Right renal cortex interstitium (tissue), 3 donors: ENCODE measurements at places on chromosomes 13 and 19.

DNA sequence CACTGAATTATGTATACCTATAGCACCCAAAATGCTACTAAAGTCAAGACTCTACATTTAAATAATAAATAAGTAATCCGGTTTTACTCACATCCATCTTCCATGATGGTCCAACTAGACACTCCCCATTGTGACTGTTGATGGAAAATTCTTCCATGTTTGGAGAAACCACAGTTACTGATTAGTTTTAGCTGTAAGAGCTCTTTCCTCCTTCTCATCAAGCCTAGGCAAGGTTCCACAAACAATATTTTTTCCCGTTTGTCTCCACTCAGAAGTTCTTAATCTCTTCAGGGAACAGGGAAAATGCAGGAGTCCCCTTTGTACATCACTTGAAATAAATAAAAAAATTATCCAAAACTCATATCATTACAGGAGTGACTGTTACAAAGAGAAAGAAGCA lies 70.7 kb upstream of the EDNRB start:
- DNase-seq, result no peak

DNA sequence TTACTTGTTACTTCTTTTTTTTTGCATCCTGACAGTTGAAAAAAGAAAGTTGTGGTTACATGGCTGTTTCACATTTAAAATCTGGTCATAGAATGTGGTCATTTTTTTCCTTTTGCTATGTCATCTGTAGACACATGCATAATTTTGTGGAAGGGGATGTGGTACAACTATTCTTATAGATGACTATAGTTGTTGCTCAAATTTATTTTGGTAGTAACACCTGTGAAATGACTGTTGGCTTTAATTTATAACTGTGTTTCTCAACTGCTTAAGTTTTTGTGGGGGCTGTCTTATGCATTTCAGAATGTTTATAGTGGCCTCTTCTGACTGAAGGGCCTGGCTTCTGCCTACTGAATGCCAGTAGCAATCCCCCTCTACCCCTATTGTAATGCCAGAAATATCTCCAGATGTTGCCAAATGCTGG lies 130.5 kb downstream of the PAN3 start:
- DNase-seq, result no peak

- DNase-seq, result no peak
Measured at GRCh38 chr13:93750676-93751075, 524.1 kb downstream of the GPC6 start.

GRCh38 chr19:49188626-49189200 lies 31.1 kb downstream of the TRPM4 start:
- DNase-seq, result no peak

DNA sequence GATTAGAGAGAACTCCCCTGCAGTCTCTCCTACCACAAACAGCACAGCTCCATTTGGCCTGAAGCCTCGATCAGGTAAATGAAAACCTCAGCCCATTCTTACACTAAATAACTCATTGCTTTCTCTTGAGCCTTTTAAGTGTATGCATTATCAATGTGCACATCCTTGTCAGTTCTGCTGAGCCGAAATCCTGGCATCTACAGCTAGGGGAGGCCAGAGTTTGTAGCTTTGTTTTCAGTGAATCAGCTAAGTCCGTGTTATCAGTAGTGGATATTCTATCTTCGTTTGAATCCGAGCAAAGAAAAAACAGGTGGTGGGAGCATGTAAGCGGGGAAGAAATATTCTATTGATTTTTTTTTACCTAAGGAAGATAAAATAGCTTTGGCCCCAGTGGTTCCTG lies 84.4 kb downstream of the ESD start:
- no peak for DNase-seq

DNA sequence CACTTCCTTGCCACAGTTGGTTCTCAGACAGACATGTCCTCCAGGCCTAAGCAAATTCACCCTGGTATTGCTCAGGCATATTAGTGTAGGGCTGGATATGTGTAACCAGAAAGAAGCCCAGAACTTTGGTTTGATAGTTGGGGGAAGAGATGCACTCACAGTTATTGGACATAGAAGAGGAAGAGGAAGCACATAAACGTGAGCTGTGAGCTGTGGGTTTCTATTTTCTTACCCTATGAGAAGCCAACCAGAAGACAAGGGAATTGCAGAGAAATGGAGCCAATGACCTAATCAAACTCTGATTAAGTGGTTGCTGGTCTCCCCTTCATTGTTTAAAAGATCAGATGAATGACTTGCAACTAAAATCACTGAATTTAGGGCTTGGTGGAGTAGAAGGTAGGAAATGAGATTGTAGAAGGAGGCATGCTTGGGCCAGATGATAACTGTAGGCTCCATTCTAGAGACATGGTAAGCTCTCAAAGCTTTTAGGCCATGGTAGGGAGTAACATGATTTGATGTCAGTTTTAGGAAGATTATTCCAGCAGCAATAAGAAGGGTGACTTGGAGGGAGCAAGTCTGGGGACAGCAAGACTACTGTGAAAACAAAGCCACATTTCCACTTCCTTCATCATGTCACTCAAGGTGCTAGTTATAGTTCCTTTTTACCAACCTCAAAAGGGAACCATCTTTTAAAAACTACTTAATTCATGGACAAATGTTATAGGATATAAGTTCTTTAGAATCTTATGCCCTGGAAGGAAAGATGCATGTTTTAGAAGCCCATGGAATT lies 24.1 kb upstream of the WDFY2 start:
- DNase-seq, result no peak

DNA sequence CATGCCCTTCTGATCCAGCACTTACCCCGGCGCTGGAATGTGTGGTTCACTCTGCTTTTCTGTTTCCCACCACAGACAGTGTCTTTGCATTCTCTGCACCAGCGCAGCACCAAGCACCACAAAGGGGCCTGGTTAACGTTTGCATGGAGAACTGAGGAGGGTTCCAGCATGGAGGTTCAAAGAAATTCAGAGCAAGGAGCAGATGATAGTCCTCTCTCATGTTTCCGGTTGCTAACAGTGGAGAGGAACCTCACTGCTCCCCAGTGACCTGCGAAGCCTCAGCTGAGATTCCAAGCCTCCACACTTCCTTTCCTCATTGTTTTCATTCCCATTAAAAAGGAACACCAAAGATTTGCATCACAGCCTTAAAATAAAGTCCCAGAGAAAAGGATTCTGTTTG lies 99.7 kb downstream of the STARD13 start:
- no peak for DNase-seq

- no peak for DNase-seq
Measured at GRCh38 chr19:22606212-22606553, 27.9 kb upstream of the ZNF492 start.

DNA sequence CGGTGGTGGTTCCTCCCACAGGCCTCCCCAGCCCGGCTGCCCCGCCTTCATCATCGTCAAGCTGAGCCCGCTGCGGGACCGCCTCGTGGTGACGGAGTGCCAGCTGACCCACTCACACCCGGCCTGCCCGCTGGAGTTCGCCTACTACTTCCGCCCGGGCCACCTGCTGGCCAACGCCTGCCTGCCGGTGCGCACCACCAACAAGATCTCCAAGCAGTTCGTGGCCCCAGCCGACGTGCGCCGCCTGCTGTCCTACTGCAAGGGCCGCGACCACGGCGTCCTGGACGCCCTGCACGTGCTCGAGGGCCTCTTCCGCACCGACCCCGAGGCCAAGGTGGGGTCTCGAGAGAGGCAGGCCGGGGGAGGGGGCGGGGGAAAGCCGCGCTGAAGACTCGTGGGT lies 12.0 kb downstream of the ZSWIM9 start:
- no peak for DNase-seq

GRCh38 chr13:40981361-40981760 lies 37.8 kb downstream of the ELF1 start:
- no peak for DNase-seq

DNA sequence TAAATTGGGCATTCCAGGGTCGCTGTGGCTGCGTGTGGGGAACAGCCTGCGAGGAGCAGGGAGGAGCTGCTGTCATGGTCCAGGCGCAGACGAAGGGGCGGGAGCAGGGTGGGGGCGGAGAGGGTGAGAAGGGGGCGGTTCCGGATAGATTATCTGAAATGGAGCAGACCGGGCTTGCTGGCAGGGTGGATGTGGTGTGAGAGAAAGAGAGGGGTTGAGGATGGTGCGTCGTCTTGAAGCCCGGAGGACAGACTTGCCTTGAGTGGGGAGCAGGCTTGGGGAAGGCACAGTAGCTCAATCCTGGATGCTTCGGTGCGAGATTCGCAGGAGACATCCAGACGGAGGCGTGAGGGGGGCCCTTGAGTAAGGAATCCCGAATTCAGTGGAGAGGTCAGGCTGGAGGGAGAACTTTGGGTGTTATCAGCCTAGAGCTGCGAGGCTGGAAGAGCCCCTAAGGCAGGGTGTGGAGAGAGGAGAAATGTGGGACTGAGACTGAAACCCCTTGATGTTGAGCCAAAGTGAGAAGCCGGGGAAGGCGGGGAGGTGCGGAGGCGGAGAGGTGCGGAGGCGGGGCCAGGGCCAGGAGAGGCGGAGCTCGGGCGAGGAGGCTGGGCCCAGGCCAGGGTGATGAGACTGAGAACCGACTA lies 40.6 kb downstream of the DPF1 start:
- no peak for DNase-seq

DNA sequence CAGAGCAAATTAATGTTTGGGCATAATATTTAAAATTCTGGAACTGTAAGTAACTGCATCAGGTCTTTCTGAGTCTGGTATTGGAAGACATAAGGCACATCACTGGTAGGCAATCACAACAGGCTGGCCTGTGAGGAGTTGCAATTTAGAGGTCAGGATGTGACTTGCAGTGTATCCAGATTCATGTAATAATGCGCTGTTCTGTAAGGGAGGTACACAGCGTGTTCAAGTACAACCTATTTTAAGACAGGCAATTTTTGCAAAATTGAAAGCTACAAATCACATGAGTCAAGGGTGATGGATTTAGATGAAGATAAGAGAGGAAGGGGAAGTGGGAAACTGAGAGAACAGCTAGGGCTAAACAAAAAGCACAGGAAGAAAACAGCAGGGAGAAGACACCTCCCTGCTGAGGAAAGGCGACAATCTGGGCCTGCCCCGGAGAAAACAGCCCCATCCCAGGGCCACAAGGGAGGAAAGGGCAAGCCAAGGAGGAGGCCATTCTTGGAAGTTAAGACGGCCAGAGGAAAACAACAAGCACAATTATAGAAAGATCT lies 138.1 kb downstream of the LACC1 start:
- DNase-seq, result no peak

DNA sequence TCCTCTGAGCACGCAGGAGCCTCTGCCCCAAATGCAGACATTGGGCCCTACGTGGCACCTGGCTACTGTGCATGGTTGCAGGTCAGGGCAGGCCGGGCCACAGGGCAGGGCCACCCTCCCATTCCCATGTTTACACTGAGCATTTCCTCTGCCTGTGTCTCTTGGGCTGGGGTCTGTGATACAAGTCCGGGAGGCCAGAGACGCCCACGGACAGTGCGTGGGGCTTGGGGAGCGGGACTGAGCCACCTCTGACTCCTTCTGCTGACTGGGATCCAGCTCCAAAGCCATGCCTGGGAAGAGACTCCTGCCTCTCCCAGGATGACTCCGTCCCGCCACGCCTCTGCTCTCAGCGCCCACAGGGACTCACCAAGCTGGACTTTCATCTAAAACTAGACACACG lies 18.8 kb downstream of the GAS6 start:
- no peak for DNase-seq

- DNase-seq, result no peak
Measured at GRCh38 chr19:34431681-34432402, 3.7 kb downstream of the UBA2 start.

GRCh38 chr19:38378866-38379265 lies 4.5 kb downstream of the PSMD8 start:
- DNase-seq, result no peak

DNA sequence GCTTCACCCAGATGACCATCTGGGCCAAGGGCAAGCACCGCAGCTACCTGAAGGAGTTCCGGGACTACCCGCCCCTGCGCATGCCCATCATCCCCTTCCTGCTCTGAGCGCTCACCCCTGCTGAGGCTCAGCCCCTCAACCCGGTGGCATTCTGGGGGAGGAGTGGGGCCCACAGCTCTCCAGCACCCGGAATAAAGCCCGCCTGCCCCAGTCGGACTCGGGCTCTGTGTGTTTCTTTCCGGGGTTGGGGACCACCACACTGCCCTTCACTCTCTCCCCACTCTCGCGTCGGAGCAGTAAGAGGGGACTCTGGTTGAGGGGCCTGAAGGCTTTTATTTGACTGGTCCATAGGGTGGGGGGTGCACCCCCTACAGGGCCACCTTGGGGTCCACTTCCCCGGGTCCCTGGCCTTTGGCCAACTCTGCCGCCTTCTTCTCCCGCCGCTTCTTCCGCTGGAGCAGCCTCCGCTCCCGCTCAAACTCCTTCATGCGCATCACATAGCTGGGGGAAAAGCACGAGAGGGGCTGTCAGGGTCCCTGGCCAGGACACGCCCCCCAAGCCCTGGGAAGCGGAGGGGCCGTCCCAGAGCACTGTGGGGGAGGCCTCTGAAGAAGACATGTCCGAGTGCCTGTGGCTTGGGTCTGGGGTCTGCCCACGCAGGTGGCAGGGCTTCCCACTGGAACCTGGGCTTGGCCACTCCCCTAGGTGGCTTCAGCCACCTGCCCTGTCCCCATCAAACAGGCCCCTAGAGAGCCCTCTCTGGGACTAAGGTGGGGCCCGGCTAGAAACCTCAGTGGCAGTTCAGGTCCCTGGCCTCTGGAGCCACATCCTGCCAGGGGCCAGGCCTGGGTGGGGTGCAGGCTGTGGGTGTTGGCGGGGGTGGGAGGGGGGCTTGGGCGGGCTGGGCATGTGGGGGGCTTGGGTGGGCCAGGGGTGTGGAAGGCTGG lies 5.8 kb downstream of the NDUFB7 start:
- DNase-seq, result no peak

DNA sequence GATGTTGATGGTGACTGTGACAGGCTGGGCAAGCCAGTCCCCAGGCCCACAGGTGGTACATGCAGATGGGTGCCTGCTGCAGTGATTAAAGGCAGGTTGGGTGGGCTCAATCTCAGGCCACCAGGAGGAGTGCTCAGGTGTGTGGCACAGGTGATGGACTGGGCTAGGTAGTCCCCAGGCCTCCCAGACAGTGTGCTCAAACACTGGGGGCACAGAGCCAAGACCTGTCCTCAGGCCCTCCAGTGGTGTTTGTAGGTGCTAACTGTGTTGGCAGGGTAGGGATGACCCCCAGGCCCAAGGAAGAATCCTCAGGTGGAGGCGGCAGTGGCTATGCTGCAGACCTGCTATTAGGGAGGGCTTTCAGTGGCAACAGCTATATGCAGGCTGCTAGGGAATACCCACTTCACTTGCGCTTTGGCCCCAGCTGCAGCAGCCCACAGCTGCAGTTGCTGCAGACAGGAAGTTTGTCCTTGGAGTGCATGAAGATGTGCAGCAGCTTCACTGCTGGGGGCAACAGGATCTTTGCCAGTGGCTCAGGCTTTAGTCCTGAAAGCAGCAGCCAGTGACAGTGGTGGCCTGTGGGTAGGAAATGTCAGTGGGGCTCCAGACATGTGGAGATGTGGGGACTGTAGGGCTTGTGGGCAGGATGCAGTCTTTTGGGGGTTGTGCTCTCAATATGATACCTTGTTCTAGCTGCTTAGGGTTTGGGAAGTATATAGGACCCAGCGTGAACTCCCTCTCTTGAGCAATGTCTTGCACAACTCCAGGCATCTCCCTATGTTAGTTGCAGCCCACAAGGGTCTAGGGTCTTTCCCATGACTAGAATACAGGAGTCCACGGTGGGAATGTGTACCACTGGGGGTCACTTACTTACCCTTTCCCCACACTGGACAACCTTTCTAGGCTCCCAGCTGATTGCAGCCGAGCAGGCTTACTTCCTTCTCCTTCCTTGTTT lies 54.1 kb upstream of the MLNR start:
- no peak for DNase-seq
